Stimulated activated naive CD4-positive, alpha-beta T cell treated with Interleukin-2 at 50 U/mL for 16 hours (primary cell): ENCODE measurements at places on chromosomes 1 and 21.
A peak's percentile ranks its signal among the peaks of the same experiment; 100 is the strongest.

GRCh38 chr1:147720557-147720956, 39.8 kb downstream of the GJA5 start:
- DNase-seq = no peak

DNA sequence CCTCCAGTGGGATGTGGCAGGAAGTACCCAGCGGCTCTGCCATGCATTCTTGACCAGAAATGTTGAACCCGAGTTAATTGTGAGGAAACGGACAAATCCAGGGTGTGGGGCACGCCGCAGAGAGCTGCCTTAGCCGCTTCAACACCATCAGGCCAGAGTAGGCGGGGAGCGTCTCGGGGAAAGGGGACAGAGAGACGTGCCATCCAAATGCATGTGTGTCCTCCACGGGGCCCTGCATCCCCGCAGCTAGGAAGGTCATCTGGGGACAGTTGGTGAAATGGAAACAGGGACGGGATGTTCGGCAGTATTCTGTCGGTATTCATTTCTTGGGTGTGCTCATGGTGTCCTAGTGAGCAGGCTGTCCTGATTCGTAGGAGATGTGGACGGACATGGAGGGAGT, 59.1 kb upstream of the TRAPPC10 start:
- no peak for DNase-seq

DNA sequence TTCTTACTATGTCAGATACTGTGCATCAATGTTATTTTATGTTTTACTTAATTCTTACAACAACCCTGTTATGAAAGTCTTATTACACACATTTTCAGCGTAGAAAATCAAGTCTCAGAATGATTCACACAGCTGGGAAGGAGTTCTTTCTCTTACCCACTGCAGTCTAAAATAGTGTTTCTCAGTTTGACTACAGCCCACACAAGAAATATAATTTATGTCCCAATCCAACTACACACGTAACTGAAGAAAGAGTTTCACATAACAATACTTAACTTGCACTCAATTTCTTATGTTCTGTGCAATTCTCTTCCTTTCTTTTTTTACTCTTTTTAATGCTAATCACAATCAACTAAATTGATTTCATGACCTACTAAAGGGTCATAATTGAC, 252.8 kb upstream of the ADGRL2 start:
- DNase-seq = no peak

GRCh38 chr1:212683357-212683722, 16.3 kb downstream of the BATF3 start:
- peak; percentile 55 for DNase-seq

DNA sequence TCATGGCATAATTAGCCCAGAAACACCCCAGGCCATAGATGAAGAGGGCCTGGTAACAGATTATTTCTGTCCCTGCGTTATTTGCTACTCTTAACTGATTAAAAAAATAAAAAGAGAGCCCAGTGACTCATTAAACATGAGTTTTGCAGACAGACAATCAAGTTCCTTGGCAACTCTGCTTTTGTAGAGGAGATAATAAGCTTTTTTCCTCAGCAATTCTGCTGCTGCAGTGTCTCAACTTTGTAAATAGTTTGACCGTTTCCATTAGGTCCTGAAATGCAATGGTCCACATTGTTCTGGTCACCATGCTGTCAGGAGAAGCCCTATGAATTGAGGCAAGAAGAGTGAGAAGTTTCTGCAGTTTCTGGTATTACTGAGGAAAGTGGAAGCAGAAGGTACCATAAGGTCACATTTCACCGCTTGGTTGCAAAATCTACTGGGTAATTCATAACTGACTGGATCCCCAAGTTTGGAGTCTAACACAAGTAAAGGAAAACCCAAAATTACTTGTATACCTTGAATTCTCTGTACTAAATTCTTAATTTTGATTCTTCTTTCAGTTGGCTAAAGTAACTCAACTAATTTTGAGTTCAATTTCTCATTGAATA, 139.5 kb downstream of the ZZZ3 start:
- DNase-seq = no peak

DNA sequence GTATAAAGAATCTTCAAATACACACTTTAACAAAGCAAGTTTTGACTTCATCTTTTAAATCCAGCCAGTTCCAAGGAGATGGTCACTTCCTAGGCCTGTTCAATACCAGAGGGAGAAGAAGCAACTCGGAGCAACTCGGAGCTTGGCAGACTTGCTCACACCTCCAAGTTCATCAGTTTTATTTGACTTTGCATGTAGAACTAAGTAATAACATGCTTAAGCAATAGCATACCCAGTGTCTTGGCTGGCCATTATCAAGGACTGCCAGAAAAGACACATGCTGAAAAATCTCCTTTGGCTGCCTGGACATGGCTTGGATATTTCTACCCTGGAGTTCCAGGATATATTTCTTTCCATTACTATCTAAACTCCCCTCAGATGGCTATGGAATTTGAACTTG, 52.6 kb downstream of the GNG12 start:
- no peak for DNase-seq

GRCh38 chr1:245361065-245361464, 206.3 kb downstream of the KIF26B start:
- no peak for DNase-seq

DNA sequence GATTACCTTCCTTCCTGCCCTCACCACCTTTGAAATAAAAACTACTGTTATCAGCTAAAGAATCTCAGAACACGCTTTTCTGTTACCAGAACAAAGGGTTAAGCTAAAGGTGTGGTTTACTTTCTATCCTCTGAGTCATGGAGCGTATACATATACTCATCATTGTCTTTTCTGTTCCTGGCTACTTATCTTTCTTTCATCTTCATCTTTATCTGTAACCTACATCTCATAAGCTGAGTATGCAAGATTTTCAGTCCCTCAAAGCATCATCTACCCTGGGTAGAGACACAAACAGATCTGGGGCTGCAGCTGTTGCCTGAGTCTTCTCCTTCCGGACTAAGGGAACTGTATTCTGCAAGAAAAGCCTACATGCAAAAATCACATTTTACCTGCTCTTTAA, 75.6 kb downstream of the LMO4 start:
- no peak for DNase-seq

DNA sequence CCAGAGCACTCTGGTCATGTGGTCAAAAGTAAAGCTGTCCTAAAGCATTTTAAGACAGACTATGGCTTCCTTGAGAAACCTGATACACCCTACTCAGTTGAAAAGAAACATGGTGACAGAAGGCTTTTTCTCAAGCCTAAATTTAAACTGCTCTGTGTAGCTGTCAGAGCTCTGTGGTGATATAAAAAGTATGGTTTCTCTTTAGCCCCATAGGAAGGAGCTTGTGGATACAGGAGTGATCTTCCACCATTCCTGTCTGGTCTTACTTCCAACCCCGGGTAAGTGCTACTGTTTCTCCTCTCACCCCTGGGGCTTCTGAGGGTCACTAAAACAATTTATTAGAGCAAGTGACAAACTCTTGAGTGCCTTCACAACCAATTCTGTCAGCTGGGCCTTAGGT, 8.5 kb downstream of the TP53BP2 start:
- DNase-seq = no peak

GRCh38 chr1:76759950-76760349, 107.3 kb upstream of the ST6GALNAC5 start:
- DNase-seq = no peak

DNA sequence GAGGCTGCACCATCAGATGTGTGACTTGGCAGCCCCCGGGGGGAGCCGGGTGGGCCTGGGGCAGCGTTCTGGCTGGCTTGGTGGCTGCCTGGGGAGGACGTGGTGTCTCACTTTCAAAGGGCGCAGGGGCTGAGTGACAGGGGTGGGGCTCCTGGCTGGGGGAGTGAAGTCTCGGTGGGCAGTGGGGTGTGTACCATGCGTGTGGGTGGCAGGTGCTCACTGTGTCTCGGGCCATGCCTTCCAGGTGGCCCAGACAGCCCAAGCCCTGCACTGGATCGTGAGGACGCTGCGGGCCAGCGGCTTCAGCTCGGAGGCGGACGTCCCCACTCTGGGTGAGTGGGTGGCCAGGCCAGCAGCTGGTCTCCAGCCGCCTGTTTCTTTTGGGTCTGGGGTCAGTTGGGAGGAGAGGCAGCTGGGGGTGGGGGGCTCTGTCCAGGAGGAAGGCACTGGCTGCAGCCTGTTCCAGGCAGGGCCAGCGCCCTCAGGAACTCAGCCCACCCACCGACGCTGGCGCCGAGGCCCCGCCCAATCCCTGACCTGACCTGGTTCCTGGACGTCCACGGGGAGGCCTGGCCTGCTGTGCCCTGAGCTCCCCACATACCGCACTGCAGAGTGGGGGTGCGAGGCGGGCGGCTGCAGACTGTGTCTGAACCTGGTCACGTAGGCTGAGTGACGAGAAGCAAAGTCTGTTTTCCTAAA, 30.6 kb upstream of the LRRC3 start:
- no peak for DNase-seq

DNA sequence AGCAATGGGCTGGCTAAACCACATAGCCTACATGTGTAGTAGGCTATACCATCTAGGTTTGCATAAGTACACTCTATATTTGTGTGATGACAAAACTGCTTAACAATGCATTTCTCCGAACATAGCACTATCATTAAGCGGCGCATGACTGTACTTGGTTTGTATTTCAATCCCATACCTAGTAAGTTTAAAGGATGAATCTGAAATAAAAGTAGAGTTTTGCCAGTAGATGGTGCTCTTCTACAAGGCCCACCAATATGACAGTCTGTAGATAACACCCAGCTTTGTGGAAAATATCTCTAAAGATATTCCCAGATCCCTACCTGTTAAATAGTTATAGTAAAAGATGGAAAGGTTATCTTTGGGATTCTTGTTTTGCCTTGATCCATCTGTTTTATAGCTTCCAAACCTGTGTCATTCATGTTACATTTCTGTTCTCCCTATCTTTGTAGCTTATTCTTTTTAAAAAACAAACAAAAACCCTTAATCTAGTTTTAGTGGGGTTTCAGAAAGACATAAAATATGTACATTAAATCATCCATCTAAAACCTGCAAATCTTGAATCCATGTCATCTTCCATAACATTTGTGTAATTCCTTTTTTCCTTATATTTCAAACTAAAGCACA, 33.9 kb upstream of the ASPM start:
- DNase-seq = no peak

- DNase-seq = no peak
These were observed 35.2 kb downstream of the TP53BP2 start for GRCh38 chr1:223810586-223810985.

DNA sequence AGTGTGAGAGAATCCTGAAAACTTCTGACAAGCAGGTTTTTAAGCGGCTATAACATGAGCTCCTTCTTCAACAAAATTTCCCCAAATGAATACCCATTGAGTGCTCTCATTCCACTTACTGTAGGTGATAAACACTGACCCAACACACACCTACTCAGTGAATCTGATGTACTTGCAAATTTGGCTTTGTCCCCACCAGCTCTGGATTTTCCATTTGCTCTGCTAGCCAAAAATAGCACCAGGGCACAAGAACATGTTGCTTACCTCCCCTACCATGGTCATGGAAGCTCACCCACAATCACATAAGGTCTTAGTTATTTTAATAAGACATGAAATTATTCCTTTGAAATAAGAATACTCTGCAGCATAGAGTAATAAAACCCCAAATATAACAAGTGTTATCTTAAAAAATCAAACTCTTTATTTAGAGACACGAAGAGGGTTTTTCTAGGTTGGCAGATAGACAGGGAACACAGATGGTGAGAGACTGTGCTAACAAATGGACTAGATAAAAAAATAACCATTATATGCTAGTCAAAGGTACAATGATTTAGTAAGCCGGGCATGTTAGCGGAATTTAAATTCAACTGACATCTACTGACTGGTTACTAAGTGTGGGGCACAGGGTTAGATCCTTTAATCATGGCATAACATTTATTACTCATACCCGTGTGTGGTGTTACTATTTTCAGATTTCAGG, 291.9 kb downstream of the KCNH1 start:
- DNase-seq = no peak

GRCh38 chr21:14353231-14353630, 29.7 kb downstream of the HSPA13 start:
- DNase-seq = no peak
